ENCODE measurements at places on chromosomes 12 and 14.

DNA sequence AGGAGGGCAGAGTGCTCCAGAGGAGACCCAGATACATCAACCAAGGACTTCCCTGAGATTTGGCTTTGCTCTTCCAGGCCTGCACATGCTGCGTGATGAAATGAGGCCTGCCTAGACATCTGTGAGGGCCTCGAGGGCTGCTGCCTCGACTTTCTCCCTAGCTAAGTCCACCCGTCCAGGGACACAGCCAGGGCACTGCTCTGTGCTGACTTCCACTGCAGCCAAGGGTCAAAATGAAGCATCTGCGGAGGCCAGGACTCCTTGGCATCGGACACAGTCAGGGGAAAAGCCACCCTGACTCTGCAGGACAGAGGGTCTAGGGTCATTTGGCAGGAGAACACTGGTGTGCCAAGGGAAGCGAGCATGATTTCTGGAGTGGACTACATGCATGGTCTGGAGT lies 10.7 kb downstream of the SLC25A47 start:
- DNase-seq: no peak

GRCh38 chr14:47772652-47773051 lies 97.2 kb upstream of the MDGA2 start:
- no peak for DNase-seq

- no peak for DNase-seq
Observed at GRCh38 chr12:121534495-121535148, 46.2 kb downstream of the KDM2B start.

- DNase-seq: peak; percentile 73
Observed at GRCh38 chr12:123971770-123972456, 718 bp downstream of the CCDC92 start.

GRCh38 chr12:6301721-6302120 lies 8.8 kb upstream of the PLEKHG6 start:
- DNase-seq: no peak

GRCh38 chr12:27965411-27965810 lies 7.1 kb downstream of the PTHLH start:
- peak; percentile 88 for DNase-seq

DNA sequence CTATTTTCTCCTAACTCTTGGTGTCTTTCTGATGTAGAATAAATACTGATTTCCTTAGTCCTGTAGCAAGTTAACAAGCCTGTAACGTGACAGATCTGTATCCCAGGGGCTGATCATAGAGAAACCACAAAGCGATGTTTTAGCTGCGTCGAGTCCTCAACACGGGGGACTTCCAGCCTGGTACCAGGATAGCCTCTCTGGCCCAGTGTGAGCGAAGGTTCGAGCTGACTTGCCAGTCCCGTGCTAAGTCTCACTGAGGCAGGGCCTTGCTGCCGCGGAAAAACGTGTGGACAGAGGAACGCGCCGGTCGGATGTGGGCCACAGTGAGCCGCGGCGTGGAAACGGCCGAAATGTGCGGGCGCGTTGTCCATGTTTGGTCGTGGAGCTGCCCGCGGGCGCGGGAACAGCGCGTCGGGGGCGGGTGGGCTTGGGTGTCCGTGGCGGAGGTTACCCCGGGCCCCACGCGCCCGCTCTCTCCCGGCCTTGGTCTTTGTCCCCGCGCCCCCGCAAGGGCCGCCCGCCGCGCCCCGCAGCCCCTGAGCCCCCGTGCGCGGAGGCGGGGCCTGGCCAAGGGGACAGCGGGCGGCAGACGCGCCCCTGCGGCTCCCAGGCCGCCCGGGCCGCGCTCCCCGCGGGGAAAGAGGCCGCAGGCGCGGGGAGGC lies 531 bp upstream of the EML1 start:
- peak; percentile 8 for DNase-seq

DNA sequence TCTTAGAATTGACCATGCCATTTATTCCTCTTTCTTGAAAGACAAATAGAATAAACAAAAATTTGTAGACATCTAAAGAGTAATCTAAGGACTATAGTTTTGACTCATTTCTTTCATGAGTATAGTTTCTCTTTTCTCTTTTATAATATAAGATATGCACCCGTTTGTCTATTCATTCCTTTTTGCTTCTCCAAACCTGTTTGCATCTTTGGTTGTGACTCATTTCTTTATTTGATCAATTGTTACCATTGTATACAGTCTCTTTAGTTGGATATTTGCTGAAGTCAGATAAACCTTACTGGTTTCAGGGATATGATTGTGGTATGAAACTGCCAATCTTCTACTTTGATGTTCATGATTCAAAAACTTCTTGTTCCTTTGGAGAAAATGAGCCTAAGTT lies 268.7 kb downstream of the FBXL14 start:
- no peak for DNase-seq

GRCh38 chr12:14681625-14682024 lies 14.8 kb downstream of the GUCY2C start:
- DNase-seq: no peak

DNA sequence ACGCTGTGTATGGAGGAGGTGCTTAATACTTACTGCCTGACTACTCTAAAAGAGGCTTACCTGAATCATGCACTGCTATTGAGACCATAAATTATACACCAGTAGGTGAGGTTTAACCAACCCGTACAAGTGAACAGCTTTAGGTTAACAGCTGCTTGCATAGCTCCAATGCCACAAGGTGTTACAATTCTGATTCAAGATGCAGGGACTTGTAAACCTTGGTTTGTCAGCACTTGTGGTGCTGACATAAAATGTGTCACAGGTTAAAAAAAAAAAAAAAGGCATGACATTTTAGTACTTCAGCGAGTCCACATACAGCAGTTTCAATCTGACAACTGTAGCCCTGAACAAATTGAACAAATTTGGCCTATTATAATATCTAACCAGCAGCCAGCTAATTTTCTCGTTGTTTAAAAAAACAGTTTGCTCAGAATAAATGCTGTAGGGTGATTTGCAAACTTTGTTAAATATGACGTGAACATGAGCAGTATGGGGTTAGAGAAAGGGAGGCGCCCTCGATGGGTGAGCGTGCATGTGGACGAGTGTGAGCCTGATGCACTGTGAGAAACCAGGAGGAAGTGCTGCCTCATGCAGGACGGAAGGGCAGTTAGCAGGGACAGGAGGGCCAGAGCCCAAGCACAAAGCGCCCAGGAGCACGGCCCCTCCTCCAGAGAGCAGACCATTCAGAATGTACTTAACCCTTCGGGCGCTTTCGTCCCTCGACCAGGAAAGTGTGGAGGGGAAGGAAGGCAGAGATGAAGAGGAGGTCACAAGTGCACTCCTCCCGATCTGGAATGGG lies 44.7 kb downstream of the TCHP start:
- DNase-seq: no peak

DNA sequence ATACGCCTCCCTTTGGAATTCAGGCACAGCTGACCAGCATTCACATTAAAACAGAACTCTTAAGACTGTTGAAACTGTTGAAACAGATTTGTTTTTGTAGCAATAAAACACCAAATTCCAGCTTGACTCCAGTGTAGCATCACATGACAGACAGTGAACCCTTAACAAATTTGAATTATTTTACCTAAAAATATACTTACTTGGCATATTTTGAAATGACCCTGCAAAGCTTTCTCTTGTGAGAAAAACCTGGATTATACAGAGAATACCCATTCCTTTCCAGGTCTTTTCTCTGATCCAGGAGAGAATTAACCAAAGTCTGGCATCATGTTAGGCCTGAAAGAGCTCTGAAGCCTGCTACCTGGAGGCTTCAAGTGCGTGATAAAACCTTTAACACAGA lies 410.3 kb downstream of the FOXG1 start:
- no peak for DNase-seq

DNA sequence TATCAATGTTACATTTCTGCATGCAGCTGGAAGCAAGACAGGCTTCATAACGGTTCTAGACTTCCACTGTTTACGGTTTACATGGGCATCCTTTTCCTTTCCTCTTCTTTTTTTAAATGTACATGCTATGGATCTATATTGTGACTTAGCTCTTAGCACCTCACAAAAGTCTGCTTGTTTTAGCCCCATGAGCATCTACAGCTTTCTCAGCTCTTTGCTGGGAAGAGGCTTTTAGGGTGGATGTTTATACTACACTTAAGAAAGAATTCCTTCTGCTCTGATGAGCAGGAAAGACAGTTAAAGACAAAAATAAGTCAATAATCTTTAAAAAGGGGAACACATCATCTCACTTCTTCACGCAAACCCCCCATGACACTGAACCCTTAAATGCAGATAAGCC lies 51.4 kb downstream of the KICS2 start:
- DNase-seq: no peak

GRCh38 chr14:100618318-100618693 lies 31.1 kb upstream of the BEGAIN start:
- DNase-seq: no peak

GRCh38 chr14:101584055-101584859 lies 23.0 kb downstream of the DIO3 start:
- DNase-seq: no peak

DNA sequence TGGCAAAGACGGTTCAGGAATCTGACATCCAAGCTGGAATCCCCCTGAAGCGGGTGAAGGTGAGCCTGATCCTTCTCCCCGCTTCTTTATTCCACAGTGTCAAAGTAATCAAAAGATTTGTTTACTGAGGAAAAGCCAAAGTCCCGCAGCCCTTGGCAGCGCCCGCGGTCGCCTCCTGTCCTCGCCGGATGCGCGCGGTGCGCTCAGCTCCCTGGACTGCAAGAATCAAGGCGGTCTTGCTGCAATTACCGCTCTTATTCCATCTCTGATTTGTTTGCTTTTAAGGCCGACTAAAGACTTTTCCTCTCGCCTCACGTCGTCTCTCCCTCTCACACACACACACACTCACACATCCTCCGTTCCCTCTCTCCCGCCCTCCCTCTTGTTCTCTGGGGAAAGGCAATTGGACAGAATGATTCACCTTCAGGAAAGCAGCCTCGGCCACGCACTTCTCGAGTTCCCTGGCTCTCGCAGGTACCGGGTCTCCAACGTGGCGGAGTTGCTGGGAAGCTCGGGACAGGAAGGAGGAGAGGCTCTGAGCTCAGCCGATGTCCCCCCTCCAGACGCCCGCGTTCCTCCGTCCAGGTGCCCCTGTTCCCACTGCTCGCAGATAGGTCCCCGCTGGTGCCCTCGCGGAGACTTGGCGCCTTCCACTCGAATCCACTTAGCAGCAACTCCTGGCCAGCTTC lies 68.6 kb upstream of the USP15 start:
- DNase-seq: no peak

- peak; percentile 68 for DNase-seq
Observed at GRCh38 chr12:63844391-63845341, at the start of gene SRGAP1. Gene SRGAP1, plus strand, starts transcription at chr12:63844700. Its CDS starts 117 bp downstream, at chr12:63844817.

DNA sequence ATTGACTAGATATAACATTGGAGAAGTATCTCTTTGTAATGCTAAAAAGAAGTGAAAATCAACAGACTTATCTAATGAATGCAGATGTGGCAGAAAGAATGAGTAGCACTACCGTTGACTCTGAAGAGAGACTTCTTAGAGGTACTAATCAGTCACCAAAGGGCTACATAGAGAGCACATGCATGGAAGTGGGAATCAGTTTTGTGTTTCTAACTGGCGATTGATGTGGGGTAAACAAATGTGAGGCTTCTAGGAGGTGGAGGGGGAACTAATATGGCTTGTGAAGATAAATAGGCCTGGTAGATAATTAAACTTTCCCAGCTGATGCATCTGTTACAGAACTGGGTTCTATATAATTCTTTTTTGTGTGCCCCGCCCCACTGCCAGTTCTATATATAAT lies 10.5 kb downstream of the COCH start:
- DNase-seq: no peak

- peak; percentile 94 for DNase-seq
Observed at GRCh38 chr12:124390442-124391097, 95.7 kb downstream of the RFLNA start.

DNA sequence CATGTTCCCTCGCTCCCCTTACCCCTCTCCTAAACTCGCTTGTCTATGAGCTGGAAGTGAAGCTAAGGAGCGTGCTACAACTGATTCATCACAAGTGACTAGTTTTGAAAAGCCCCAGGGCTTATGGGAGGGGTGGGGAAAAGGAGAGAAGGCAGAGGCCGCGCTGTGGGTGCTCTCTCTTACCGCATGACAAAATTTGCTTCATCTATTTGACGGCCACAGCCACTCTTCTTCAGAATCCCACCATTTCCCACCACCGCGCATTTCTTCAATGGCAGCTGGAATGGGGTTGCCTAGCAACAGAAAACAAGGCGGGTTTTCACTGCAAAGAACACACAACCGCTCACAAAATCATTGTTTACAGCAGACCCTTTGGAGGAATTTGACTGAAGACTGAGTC lies 79.4 kb downstream of the ST8SIA1 start:
- DNase-seq: no peak

GRCh38 chr12:67512061-67512460 lies 136.5 kb upstream of the DYRK2 start:
- no peak for DNase-seq

- no peak for DNase-seq
Observed at GRCh38 chr14:53900499-53900898, 56.1 kb downstream of the BMP4 start.

DNA sequence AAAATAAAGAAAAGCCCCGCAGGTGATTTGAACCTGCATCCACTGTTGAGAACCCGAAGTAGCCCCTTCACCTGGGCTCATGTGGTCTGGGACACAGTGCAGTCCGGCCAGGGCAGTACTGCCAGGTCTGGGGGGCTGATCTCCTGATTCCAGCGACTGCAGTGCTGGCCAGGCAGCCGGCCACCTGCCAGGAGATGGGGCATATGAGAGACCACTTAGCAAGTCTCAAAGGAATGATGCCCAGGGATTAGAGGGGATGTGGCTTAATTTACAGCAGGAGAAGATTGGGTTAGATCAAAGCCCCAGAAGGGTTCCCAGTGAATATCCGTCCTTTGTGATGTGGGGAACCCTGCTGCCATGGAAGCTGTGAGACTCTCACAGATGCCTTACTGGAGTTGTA lies 113.3 kb downstream of the PRMT8 start:
- DNase-seq: no peak

DNA sequence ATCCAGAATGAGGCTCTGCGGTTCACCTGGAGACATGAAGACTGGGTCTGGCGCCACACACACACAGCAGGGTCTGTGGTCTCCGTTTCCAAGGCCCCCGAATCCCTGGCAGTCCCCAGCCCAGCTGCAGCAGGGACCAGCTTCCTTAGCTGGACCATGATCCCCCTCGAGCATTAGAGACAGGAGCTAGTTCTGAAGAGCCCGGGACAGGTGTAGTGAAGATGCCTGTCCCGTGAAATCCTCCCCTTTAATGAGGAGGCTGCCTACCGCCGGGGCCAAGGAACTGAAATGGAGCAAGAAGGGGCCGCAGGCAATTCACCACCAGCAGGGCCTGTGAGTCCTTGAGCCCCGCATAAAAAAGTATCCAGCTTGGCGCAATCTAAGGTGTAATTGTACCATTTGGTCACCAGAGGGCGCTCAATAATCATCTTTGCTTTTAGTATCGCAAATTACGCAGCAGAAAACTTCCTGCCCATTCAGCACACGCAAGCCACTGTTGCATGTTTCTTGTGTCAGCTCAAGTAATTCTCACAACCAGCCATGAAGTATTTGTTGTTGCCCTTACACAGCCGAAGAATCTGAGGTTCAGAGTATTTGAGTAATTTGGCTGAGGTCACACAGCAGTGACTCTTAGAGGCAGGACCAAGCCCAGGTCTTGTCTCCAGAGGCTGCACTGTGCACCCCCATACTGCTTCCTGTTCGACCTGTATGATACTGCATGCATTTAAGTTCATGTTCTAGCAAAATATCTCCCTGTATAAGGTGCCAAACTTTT lies 54.3 kb upstream of the PPP2R5C start:
- peak; percentile 64 for DNase-seq

- DNase-seq: no peak
Observed at GRCh38 chr12:123427036-123427769, 9.3 kb downstream of the RILPL2 start.
